ENCODE measurements at places on chromosomes 16 and 17.

GRCh38 chr16:85709766-85710585 lies 21.2 kb upstream of the GINS2 start:
- DNase-seq: no peak

DNA sequence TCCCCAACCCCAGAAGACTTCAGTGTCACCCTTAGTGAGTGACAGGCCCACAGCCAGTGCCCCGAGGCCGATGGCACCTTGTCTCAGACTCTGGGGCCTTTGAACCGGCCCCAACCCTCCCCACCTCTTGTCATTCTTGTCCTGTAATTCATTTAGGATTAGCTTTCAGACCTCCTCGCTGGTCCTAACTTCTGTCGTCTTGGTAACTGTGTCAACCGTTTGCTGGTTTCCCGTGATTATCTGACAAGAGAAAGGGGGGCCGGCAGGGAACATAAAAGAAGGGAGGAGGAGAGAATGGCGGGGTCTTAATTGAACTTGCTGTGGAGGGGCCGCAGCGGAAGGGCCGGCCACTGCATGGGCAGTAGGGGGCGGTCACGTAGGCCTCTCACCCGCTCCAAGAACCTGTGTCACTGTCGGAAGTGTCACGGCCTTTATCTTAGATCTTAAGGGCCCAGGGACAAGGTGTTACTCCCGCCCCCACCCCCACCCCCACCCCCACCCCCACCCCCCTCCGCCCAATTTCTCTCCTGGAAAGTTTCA lies 46.5 kb upstream of the GSE1 start:
- no peak for DNase-seq

DNA sequence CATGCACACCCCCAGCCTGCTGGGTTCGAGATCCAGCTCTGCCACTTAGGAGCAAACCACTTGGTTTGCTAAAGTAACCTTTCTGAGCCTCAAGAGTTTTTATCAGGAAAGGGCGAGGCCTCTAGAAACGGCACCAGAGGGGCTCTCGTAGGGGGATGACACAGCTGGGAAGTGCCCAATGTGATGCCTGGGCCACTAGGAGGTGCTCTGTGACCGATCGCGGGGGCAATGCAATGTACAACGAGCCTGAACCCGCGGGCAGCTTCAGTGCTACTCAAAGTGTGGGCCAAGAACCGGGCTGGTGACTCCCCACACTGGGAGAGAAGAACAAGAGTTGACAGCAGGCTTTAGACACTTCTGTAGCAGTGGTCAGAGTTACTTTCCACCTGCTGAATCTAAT lies 9.4 kb downstream of the C16orf89 start:
- no peak for DNase-seq

DNA sequence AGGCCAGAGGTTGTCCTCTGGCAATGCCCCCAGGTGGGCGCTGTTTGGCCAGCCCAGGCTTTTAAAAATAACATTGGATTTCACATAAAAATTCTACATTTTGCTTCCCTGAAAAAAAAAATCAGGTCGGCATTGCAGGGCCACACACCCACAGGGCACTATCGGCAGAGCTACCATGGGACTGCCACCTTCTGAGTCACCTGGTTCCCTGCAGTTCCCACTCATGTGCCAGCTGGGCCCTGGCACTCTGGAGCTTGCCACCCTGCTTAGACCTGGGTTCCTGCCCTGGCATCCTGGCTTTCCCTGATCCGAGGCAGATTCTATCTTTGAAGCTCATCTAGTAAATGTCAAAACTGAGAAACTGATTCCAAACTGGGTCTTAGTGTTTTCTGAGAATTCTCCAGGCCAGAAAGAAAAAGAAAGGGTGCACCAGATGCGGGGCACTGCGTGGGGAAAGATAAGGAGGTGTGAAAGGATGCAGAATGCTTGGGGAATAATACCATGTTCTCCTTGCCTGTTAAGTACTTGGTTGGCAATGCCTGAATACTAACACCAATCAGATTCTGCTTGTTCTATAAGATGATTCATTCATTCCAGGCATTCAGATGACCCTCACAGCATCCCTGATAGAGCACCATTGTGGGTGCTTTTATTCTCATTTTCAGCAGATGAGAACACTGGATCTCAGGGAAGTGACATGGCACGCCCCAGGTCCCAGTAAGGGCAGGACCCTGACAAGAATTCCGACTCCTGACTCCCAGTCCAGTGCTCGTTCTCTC lies 51.8 kb downstream of the RAI1 start:
- DNase-seq: no peak

DNA sequence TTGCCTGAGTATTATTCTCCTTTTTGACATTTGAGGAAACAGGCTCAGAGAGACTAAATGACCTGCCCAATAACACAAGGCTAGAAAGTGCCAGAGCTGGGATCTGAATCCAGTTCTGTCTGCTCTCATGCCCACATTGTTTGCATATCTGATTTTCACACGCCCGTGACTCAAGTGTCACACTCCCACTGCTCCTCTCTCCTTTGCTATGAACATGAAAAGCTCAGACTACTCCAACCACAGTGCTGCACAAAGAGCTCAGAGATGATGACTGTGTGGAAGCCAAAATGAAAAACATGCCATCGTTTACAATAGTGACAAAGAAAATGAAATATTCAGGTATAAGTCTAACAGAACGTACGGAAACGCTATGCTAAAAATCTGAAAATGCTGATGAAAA lies 107.9 kb downstream of the SMG6 start:
- DNase-seq: no peak

DNA sequence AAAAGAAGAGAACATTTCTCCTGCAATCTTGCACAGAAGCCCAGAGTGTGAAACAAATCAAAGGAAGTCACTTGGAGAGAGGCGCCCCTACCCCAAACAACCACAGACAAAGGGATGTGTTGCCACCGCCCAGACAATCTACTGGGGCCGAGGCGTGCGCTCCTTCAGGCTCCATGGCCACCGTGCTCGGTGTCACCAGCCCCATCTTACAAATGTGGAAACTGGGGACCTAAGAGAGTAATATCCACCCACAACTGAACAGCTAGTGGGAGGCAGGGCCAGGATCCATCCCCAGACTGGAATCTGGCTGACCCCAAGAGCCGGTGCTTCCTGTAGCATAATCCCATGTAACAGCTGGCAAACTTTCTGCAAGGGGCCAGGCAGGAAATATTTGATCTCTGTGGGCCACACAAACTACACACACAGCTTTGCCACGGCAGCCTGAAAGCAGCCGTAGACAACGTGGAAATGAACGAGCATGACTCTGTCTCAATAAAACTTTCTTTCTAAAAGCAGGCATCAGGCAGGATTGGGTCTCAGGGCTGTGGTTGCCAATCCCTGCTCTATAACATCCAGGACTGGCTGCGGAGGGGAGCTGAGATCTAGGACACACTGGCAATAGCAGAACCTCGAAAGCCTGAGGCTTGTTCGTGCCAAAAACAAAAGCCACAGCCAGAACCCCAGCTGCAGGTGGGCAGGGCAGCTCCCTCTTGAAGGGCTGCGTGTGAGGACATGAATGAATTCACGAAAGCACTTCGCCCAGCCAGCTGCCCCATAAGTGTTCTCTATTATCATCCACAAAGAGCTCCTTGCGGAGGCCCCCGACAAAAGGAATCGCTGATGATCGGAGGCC lies 26.6 kb upstream of the GINS2 start:
- DNase-seq: no peak

- no peak for DNase-seq
These were observed 44.0 kb downstream of the HLF start for GRCh38 chr17:55308613-55309391.

DNA sequence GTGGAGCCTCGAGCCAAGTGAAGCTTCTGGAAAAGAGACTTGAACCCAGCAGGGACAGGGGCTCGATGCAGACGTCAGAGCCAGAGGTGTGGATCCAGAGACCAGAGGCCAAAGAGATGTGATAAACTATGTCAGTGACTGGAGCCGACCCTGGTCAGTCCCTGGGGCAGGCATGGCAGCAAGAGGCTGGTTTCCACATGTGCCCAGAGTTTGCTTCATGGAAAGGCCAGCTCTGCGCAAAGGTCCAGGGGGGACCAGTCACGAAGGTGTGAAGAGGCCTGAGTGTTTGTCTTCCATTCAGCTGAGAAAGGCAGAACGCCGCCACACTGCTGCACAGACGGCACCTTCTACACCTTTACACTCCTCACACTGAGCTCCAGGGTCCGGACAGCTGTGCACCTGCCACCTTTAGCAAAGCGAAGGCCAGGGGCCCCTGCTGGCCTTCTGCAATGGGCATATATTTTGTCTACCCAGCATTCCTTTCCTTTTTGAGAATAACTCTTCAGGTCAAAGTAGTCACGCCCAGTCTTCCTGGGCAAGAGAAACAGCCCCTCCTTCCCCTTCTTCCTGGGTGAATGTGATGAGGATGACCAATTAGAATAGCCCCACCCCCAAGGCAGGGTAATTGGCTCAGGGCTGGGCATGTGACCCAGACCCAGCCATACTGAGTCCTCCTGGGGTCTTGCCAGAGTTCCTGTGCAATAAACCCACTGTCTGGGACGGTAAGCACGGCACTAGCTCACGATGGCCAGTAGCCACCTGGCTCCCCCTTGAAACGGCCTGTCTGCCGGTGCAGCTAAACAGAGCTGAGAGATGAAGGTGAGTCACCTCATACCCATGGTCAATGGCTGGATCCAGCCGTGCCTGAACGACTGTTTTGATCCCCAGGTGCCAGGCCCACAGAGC lies 2.3 kb upstream of the RPH3AL start:
- DNase-seq: no peak

- DNase-seq: no peak
These were observed 624.3 kb downstream of the MAF start for GRCh38 chr16:78976212-78976611.

GRCh38 chr16:55605754-55606336 lies 39.4 kb downstream of the CAPNS2 start:
- DNase-seq: no peak

- DNase-seq: no peak
These were observed 6.7 kb downstream of the KCNH4 start for GRCh38 chr17:42174126-42174783.

GRCh38 chr16:2856061-2856670 lies 1.8 kb downstream of the PRSS22 start:
- no peak for DNase-seq

GRCh38 chr16:28219282-28219681 lies 7.5 kb upstream of the XPO6 start:
- no peak for DNase-seq

GRCh38 chr17:6163612-6164333 lies 93.6 kb downstream of the WSCD1 start:
- DNase-seq: no peak

DNA sequence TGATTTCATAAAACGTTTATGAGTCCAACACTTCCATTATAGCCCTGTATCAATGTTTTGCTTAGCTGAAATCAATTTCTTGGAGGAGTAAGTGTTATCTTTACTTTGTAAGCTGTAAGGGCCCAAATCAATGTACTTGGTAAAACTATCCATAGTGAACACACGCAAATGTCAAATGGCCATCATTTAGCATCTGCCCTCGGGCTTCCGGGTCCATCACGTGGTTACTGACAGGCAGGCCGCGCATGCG lies 687 bp upstream of the NARF start:
- no peak for DNase-seq

GRCh38 chr16:50133214-50133613 lies 19.9 kb upstream of the TENT4B start:
- DNase-seq: no peak

DNA sequence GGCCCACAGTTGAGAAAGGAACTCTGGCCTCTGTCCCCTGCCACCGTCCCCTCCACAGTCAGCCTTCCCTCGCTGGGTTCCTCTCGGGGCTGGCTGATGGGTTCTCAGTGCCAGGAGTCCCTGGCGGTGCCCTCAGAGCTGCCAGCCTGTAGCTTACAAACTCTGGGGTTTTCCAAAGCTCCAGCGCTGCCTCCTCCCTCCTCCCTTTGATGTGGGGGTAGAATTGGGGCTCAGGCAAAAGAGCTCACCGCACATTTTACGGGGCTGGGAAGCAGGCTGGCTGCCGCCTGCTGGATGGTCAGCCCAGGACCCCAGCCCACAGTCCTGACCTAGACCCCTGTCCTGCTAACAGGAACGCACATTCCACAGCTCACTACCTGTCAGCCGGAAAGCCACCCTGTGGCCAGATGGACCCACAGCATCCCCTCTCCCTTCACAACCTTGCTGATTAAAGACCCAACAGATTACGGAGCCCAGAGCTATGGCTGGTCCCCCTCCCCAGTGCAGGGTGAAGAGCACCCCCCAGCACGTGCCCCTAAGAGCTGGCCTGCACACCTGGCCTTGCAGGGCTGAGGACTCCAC lies 6.0 kb downstream of the VASN start:
- no peak for DNase-seq

DNA sequence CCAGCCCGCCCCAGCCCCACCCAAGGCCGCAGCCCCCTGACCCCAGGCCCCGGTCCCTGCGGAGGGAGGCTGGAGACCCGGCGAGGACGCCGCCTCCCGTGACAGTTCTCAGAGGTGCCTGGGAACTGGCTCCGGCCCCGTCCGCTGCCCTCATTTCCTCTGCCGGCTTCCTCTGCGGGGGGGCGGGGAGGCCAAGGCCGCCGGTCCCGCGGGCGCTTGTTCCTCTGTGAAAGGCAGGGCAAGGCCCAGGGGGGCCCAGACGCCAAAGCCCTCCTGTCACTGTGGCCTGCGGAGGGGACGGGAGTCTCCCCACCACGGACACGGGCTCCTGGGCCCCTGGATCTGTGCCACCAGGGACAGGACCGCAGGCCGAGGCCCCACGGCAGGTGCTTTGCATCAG lies 5.0 kb upstream of the PVALEF start:
- no peak for DNase-seq

- no peak for DNase-seq
These were observed 1000.4 kb downstream of the CDH11 start for GRCh38 chr16:64121473-64121872.

- DNase-seq: no peak
These were observed 98.4 kb upstream of the PLCG2 start for GRCh38 chr16:81680444-81681275.

- no peak for DNase-seq
These were observed 79.9 kb upstream of the ATF7IP2 start for GRCh38 chr16:10305912-10306311.

DNA sequence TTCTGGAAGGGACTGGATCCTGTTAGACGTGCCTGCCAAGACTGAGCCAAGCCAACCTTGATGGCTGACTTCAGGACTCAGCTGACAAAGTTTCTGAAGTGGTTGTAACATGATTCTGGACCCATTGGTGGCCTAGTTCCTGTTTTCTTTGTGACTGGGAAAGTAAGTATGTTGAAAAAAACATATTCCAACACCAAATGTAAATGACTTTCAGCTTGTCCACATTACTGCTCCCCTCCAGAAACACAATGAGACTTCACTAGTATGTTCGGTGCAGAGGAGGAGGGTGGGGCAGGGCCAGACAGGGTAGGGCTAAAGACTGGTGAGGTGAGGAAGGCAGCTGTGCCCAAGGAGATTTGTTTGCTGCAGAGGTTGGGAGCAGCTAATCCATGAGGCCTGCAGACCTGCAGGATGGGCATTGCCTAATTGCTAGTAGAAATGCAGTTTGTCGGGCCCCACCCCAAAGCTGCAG lies 26.4 kb downstream of the NMT1 start:
- no peak for DNase-seq

- DNase-seq: no peak
These were observed 93.1 kb downstream of the CNTNAP4 start for GRCh38 chr16:76370344-76370743.

DNA sequence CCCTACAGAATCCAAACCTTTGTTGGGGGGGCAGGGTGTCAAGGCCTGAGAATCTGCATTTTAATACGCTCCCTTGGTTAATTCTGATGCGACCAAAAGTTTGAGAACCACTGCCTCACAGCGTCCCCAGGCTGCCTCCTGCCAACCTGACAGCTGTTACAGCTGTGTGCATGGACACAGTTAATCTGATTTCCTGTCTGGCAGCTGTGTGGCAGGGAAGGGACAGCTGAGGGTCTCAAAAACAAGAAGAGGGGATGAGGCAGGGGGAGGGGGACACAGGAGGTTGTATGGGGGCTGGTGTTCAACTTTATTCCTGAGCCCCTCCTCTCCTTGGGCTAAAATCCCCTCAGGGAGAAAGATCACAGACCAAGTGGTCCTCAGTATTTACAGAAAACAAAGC lies 17.5 kb downstream of the HDAC5 start:
- no peak for DNase-seq
